Osteocyte (in vitro differentiated cells): ENCODE measurements at places on chromosomes 7 and 10. TPM values are rescaled to one million over a fixed set of nuclear protein-coding genes. Genes with fewer than 3 reads are reported as not detected.

Gene ASZ1
- not detected in 2 replicates for total RNA-seq

Gene CYREN
- 38.6 and 39.1 TPM in 2 replicates for total RNA-seq

Gene INSIG1
- total RNA-seq = 16.0 and 21.8 TPM in 2 replicates

Gene CALHM2
- 1.9 and 2.1 TPM in 2 replicates for total RNA-seq

Gene OR13A1
- not detected in 2 replicates for total RNA-seq

Gene EGFR
- total RNA-seq = 56.2 and 56.5 TPM in 2 replicates

Gene SFMBT2
- 1.1 and 2.7 TPM in 2 replicates for total RNA-seq

- no peak for DNase-seq
These were observed 520 bp downstream of the FAM20C start for GRCh38 chr7:192701-193480.

GRCh38 chr7:149415391-149416071, 45.3 kb downstream of the ZNF777 start:
- DNase-seq = no peak

DNA sequence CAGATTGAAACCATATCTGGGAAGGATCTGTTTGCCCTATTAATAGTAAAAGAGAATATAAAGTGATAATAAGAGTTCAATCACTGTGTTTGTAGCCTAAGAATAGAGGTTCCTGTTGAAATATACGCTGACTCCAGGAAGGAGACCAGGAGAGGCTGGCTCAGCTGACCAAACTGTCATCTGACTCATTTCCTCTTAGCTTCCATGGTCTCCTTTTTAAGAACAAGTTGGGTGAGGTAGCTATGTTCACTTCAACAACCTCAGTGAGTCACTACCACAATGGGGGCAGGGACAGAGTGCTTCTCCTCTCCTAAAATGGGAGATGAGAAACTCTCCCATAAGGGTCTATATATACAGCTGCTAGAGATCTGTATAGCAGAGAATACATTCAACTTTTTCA, 543.3 kb downstream of the CALN1 start:
- DNase-seq = no peak

DNA sequence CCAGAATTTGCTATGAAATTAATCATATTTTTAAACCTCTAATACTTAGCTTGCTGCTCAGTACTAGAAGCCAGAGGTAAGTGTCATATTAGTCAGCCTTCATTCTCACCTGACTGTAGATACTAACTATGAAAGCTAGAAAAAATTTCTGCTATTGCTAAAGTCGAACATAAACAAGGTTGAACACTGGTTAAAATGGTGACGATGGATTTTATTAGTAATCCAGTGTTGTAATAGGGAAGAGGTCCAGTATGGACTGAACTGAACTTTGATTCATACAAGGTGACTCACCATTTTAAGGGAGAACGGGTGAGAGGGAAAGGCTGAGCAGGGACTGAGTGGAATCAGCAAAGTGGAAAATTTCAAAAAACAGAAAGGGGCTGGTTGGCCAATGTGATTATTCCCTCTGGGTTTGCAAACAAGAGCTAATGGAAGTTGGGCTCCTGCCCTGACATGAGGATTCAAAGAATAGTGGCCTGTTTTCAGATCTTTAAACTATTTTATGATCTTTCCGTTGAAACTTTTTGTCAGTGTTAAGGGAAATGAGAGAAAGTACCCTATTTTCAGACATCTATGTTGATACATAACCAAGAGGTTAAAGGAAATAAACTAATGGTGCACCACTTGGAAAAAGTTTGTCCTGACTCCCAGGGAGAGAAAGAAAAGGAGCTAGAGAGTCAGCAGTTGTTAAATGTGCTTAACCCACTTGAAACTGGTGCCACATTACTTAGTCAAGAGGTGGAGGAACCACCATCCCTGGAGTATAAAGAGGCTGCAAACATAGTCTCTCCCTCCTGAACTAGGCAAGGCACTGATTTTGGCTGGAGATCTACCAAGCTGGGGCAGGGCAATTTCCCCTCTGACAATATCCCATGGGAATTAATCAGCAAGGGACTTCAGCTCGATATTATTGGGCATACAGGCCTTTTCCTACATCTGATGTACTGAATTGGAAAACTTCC, 15.3 kb upstream of the AKR1C1 start:
- DNase-seq = no peak

DNA sequence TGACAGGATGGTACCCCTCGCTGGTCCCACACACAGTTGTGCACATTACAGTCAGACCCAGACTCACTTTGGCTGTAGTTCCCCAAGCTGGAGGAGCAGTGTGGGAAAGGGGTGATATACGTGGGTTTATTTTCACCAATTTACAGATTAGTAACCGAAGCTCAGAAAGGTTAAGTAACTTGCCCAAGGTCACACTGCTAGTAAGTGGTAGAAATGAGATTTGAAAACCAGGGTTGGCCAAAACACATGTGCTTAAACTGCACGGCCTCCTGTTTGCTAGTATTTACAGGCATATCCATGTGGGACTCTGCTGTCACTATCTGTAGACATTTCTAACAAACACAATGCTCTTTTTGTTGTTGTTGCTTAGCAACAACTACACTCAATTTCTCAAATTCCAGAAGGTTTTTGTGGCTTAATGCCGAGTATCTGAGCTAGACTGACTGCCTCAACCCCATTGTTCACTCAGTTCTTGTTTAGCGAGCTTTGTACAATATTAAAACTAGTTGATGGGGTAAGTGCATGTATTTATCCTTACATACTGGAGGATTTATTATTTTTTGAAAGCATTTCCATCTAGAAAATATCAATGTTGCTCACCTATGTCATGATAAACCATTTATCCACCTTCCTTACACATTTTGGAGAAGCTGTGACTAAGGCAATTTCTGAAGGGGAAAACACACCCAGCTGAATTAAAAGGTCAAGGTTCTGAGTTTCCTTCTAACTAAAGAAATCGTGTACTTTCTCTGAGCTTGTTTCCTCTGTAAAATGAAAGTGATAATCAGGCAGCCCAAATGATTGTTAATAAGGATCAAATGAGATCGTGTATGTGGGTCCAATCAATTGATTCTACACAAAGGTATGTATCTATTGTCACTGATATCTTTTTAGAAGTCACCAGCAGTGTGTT, 5.3 kb upstream of the TMEM139 start:
- no peak for DNase-seq

DNA sequence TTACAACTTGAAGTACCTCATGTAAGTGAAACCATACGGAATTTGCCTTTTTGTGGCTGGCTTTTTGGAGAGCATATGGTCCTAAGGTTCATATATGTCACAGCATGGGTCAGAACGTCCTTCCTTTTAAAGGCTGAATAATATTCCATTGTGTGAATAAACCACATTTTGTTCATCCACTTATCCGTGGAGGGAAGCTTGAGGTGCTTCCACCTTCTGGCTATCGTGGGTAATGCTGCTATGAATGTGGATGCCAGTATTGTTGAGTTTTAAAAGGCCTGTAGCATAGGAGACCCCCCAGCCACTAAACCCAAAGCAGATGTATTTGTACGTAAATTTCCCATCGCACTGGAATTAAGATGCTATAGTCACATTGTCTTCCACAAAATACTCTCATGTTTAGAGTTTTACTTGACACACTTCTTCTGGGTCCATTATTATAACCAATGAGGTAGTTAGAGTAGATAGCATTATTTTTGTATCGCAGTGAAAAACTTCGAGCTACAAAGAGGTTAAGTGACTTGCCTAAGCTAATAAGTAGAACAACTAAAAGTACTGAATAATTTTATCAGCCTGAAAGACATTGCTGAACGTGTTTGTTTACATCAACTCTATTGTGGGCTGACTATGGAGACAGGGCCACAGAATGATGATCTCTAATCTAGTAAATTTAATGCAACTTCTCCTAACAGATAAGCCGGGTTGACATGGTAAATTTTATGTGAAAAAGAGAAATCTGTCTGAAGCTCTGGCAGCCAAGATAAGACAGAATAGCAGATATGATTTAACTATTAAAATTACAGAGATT, 183.0 kb upstream of the CTBP2 start:
- DNase-seq = no peak

DNA sequence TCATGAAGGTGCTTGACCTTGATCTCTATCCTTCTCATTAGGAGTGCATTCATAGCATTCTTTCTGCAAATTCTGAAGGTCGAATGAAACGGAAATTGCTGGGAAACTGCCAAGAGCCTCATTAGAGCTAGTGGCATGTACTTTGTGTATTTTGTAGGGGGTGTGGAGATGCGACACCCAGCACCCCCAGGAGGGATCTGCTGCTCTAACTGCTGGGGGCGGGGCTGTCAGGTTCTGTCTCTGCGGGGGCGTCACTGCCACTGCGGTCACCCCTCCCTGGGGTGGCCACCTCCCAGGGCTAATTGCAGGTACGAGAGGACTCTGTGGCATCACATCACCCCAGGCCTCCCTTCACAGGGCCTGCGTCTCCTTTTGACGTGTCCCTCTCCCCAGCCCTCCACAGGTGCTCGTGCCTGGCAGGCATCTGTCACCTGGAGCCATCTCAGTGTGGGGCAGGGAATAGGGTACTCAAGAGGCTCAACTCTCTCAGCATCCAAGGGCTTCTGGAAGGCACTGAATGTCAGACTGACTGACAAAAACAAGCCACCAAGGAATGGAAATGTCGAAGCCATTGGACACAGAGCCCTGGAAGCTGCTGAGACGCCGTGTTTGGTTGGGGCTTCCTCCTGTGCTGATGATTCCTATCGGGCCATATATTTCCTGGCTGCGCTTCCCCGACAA, 151.1 kb downstream of the ACTR3B start:
- no peak for DNase-seq

DNA sequence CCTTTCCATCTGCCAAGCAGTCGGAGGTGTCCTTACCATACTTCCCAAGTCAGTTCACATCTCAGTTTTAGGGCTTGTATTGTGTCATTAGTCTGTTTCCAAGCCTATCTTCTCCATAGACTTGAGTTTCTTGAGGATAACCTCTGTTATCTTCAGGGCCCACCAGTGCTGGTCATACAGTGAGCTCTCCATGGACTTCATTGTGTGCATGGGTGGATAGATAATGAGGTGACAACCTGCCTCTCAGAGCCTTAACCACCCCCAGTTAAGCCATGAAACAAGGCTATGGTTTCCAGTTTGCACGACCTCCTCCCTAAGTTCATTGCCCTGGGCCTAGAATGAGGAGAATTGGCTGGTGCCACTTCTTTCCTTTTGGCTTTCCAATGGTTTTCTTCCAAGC, 38.5 kb upstream of the WAC start:
- no peak for DNase-seq

- no peak for DNase-seq
These were observed 15.0 kb downstream of the CCDC6 start for GRCh38 chr10:59891349-59891748.

GRCh38 chr7:154842591-154842990, 160.3 kb downstream of the PAXIP1 start:
- no peak for DNase-seq

DNA sequence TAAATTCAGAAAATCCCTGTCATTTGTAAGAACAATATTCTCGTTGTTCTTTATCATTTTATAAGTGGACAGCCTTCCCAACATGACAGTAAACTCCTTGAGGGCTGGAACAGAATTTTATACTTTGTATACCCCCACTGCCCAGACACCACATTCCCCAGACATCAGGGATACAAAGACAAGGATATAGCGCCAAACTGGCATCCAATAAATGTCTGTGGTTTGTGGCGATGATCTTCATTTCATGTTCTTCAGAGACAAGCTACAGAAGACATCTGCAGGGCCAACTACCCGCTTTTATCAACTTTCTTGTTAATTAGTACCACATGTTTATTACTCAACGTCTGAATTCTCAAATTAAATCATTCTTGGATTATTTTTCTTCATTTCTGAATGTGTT, 155.9 kb downstream of the ATE1 start:
- DNase-seq = no peak

DNA sequence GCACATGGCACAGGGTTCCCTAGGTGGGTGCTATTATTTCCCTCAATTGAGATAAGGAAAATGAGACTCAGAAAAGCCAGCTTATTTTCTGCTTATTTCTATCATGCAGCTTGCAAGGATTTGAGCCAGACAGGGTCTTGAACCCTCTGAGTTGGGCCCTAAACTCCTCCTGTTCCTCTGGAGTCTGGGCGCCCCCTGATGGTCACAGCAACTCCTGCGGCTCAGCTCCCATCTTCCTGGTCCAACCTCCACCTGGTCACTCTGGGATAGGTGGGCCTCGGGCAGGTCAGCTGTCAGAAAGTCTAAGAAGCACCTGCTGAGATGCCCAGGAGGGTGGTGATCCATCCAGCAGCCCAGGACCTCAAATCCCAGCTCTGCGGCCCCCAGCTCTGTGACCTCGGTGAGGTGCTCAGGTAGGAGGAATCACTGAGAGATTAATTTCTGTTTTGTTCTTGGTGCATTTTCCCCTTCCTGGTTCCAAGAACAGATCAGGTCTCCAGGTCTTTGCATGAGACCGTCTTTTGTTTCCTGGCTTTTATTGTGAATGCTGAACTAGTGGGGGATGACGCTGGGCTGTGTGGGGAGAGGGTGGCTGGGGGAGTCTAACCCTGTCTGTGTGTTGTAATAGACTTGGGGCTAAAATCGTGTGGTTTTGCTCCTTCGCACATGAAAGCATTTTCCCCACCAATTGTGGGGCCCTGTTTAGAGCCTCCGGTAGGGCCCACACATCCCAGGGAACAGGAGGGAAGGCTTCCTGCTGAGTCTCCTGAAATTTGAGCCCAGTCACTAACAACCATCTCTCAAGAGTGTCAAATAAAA, 32.8 kb downstream of the TMEM130 start:
- no peak for DNase-seq

DNA sequence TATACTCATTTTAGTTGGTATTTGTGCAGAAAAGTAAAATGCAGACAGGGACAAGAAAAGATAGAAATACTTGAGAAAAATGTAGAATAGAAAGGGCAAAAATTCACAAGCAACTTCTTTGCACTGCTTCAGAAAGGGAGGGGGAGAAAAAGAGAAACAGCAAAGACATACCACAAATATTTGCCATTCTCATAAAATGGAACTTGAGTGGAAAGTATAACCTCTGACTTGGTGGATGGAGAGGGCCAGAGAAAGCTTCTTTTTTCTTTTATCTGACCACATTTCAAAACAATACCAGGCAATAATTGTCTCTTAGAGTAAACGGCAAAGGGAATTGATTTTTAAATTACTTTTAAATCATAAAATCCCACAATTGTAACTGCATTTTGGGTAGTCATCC, 35.8 kb upstream of the TRUB1 start:
- DNase-seq = no peak
